GF-D8 (cell line): ENCODE measurements at places on chromosomes 2 and 18.

DNA sequence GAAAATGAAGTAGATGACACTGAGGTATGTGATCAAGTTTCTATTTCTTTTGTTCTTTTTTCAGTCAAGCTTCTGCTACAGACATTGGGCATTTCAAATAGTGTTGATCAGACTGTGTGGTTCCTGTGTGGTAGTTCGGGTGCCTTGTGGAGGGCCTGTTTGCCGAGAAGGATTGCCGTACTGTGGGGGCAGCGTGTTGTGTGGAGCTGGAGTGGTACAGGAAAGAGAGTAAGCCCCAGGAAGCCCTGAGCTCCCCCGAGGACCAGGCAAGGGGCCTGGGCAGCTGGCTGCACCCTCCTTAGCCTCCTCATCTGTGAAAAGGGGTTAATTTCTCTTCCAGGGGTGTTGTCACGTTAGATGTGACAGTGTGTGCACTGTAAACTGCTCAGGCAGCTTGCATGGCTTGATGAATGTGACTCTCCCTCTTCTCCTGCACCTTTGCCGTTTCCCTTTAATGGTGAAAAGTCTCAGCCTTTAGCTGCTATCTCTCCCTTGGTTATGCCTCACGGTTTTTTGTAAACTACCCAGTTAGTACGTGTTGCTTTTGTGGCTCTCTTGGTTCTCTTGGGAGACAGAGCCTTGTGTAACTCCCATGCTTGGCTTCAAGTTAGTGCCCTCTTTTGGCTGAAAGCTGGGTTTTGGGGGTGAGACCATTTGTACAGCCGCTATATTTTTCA, 19.5 kb downstream of the C2orf74 start:
- DNase-seq, result no peak

DNA sequence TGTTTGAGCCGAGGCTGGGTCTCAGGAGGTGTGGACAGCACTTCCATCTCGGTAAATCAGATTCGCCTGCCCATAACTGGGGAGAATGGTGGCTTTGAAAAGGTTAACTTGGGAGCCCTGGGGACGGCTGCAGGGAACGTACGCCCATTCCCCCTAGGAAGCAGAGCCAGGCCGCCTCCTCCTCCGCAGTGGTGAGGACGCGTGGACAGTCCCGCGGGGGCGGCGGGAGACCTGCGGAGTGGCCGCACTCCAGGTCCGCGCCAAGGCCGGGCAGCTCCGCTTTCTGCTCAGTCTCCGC, 845 bp upstream of the MYCN start:
- no peak for DNase-seq

- no peak for DNase-seq
These were observed 162.8 kb downstream of the OSR1 start for GRCh38 chr2:19195661-19196060.

GRCh38 chr18:905307-905947, 756 bp downstream of the ADCYAP1 start:
- no peak for DNase-seq
